ENCODE measurements at places on chromosomes 1 and 21.

DNA sequence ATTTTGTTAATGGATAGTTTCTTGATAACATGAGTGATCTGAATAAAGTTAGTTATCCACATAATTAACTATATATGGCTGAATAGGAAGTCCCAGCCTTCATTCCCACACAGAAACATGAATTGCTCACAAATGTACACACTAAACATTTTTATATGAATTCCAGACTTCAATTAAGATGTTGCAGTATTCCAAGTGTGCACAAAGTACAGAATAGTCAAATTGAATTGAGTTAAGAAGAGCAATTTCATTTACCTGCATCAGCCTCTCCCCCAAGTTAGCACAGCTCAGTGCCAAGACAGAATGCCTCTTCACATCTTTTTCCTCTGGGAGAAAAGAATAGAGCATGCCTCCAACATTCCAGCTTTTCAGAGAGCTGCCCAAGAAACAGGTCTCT is 207.0 kb upstream of the SAMSN1 start:
- DNase-seq = no peak

GRCh38 chr1:33790577-33790976 is 73.3 kb upstream of the HMGB4 start:
- DNase-seq = no peak

GRCh38 chr1:65470766-65471165 is 50.3 kb downstream of the LEPR start:
- DNase-seq = no peak

DNA sequence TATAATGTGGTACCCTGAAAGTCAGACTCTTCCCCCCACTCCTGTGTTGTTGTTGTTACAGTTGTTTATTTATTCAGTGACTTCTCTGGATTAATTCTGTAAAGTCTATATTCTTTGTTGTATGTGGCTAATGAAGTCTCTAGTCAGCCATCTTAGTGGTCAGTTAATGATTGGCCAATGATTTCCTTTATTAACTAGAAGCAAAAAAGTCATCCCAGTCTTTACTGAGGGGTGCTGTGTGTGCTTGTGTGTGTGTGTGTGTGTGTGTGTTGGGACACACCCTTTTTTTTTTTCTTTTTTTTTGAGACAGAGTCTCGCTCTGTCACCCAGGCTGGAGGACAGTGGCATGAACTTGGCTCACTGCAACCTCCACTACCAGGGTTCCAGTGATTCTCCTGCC is 37.3 kb upstream of the HYI start:
- no peak for DNase-seq

DNA sequence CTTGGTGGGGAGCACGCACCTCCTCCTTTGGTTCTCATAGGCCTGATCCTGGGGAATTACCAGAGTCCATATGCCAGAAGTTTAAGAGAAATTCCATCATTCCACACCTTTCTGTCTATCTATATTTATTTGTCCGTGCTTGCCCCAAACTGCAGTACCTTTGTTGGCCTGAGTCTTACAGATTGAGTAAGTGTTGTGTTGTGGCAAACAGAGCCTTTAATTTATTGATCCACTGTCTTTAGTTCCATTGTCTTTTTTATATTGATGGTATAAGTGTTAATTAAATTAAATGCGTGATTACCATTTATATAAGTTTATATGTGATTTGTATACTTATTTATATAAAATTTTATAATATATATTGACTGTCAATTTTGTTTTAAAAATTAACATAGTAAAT is 4.9 kb downstream of the SH3BGR start:
- DNase-seq = no peak
